GM23248 (cell line): ENCODE measurements at places on chromosomes 7 and 10.
A peak's percentile ranks its signal among the peaks of the same experiment; 100 is the strongest.

DNA sequence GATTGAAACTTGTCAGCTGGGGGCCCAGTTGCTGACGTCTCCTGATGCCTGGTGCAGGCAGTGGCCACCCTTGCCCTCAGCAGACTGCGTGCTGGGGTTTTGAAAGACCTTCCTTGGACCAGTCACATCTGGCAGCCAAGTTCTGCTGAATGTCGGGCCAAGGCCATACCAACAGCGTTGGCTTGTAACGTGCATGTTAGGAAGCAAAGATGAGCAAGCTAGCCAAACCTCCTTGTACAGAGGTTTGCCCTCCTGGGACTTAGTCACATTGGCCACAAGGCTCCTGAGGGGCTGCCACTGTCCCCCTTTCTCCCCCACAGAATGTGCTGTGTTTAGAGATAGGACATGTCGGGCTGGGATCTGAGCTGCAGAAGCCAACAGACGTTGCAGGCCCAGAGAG is 49.0 kb downstream of the ADCY1 start:
- no peak for DNase-seq

- DNase-seq, result no peak
These were observed 230.2 kb downstream of the AHR start for GRCh38 chr7:17528636-17529035.

DNA sequence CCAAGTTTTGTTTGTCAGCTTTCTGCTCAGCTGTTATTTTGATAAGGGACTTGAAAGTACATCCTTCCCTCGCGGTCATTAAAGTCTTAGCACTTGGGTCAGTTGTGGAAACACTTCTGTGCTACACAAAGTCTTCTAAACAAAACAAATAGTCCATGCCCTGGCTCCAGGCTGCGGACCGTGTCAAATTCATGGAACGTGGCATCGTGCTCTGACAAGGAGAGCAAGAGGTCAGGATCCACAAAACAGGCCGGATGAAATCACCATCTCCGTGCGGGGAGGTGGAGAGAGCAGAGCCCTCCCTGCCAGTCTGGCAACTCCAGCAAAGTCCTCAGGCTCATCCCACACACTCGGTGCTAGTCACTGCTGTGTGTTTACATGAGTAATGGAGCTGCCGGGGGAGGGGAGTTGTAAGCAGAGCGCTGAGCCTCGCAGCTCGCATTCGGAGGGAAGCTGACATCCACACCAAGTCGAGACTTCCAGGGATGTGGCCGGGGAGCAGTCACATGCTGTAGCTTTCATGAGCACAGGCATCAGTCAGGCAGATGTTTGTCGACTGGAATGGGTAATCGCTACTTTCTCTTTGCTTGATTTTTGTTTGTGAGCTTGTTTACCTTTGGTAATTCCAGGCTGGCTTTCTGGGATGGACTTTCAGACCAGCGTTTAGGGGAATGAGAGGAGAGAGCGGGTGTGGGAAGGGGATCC is 147.6 kb downstream of the ARID5B start:
- peak; percentile 100 for DNase-seq

DNA sequence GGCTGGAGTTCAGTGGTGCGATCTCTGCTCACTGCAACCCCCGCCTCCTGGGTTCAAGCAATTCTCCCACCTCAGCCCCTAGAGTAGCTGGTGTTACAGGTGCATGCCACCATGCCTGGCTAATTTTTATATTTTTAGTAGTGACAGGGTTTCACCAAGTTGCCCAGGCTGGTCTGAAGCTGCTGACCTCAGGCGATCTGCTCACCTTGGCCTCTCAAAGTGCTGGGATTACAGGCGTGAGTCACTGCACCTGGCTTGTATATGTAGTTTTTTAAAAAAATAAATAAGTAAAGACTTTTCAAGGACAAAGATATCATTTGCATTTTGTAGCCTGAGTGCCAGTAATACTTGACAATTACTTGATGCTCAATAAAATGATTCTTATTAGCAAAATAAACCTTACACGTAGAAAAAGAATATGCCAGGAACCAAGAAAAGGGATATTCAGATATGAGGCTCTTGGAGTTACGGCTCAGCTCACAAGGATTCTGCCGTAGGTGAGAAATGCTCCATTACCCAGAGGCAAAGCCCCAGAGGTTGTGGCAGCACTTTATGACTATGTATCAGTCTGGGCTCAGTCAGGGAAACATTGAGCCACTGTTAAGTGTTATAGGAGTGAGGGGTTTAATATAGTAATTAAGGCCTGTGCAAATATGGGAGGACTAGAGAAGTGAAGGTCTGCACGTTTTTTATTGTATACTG is 98.5 kb downstream of the TPST1 start:
- no peak for DNase-seq

GRCh38 chr7:129489491-129489890 is 12.8 kb upstream of the SMKR1 start:
- peak; percentile 76 for DNase-seq

GRCh38 chr10:61967298-61967697 is 65.8 kb downstream of the ARID5B start:
- no peak for DNase-seq

- no peak for DNase-seq
These were observed 57.5 kb downstream of the KLHDC10 start for GRCh38 chr7:130127821-130128317.

GRCh38 chr10:7438196-7438986 is 27.6 kb upstream of the SFMBT2 start:
- no peak for DNase-seq
